ENCODE measurements at places on chromosomes 6 and 20.

GRCh38 chr6:52887910-52888524 is 21.5 kb downstream of the GSTA3 start:
- DNase-seq = no peak

DNA sequence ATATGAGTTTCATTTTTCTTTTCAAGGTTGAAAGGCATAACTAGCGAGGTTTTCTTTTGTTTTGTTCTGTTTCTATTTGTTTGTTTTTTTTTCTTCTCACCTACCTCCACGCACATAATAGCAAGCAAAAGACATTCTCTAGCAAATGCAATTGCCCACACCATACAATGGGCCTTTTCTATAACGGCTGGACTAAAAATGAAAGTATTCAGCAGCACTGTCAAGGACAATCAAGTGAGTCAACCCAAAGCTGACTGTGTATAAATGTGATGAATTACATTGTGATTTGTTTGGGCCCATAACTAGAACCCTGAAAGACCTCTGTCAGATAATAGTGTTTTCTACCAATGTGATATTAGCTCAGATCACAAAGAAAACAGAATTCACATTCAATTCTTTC is 496.7 kb downstream of the RNF144B start:
- no peak for DNase-seq

- DNase-seq = no peak
These were observed 297.7 kb upstream of the MANEA start for GRCh38 chr6:95279616-95280015.

- no peak for DNase-seq
These were observed 2.1 kb downstream of the GOPC start for GRCh38 chr6:117600008-117600743.

- no peak for DNase-seq
These were observed 30.2 kb downstream of the MYB start for GRCh38 chr6:135211306-135211702.

DNA sequence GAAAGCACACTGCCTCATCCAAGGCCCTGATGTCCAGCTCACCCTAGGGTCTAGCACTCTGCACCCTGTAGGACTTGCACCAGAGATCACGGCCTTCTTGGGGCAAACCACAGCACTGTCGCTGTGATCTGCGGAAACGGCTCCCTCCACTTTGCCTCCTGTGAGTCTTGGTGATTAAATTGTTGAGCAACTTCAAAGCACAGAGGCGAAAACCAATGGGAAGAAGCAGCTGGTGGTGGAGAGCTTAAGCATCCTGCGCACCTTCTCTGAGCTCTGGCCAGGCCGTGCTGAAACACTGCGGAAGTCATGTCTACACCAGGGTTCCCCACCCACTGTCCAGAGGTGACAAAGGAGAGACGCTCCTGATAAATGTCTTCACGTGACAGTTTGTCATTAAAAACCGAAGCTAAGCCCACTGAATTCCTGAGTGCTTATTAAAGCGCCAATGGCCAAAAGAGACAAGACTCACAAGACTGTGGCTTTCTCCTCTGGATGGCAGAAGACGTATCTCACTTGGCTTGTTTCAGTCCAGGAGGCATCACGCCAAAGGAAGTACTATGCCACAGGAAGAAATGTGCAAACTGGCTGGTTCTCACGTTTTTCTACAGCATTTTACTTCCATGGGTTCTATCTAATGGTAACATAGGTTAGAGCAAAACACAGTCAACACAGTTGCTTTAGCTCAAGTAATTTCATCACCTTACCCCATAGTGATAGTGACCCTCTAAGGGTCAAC is 3.1 kb downstream of the RAMACL start:
- no peak for DNase-seq

DNA sequence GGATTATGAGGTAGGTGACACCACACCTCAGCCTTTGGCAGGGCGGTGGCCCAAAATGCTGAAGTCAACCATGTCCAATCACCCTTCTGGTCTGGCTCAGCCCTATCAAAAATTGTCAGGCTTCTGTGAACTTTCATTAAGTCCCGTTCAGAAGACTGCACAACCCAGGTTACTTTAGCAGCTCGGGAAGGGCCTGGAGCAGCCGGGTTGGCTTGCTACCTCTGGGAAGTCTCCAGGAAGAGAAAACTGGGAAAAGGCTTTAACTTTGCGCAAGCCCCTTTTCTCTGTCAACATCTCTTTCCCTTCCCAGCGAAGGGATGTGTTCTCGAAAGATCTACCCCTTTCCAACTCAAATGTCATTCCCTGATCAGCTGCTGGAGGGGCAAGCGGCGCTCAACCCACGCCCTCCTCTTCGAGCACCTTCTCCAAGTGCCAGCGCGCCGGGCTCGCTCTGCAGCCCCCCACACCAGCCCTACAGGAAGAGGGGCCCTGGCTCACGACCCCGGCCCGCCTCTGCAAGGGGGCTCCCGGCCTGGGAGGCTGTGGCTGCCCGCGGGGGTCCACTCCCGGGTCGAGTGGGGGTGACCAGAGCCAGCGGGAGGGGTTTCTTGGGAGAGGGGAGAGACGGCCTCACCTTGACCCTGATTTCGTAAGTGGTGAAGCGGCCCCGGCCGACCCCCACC is 573 bp downstream of the SNX3 start:
- DNase-seq = peak; percentile 12

DNA sequence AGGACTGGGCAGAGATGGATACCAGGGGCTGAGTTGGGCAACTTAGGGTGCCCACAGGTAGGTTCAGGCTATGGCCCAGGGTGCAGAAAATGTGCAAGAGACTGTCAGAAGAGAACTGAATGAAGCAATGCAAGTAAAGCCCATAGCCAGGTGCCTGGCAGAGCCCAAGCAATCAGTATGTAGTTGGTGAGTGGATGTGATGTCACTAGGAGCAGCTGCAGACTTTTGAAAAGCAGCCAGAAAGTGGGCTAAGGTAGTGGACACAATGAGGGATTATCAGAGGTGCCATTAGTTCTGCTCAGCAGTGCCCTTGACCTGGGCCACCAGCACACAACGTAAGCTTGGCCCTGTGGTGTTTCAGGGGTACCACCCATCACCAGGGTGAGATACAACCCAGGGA is 135.3 kb downstream of the SOBP start:
- DNase-seq = no peak
